ENCODE measurements at places on chromosomes 3 and 15. TPM values are rescaled to one million over a fixed set of nuclear protein-coding genes. Genes with fewer than 3 reads are reported as not detected.
A peak's percentile ranks its signal among the peaks of the same experiment; 100 is the strongest.

Gene DRD3
- total RNA-seq = not detected

Gene FAM227B
- total RNA-seq = 3.0 TPM

Gene VWA5B2
- not detected for total RNA-seq

Gene GHRL
- 0.56 TPM for total RNA-seq

Gene WNT5A
- total RNA-seq = not detected

Gene APPL1
- 38.5 TPM for total RNA-seq

Gene HES1
- total RNA-seq = 2.4 TPM

Gene GPR160
- 6.1 TPM for total RNA-seq

Gene DLEC1
- 1.4 TPM for total RNA-seq

Gene C15orf39
- 48.6 TPM for total RNA-seq

Gene GOLGA6D
- not detected for total RNA-seq

Gene C3orf20
- not detected for total RNA-seq

Gene HDDC3
- total RNA-seq = 26.2 TPM

Gene PTH1R
- total RNA-seq = not detected

Gene P2RY14
- 0.27 TPM for total RNA-seq

Gene GOLGA6L7
- not detected for total RNA-seq

Gene CLDN16
- not detected for total RNA-seq

- DNase-seq = peak; percentile 36
Observed at GRCh38 chr3:63934041-63934866, 22.1 kb upstream of the SCAANT1 start.

GRCh38 chr3:5270666-5271371 lies 83.3 kb downstream of the EDEM1 start:
- DNase-seq = no peak

GRCh38 chr3:188842639-188843038 lies 329.1 kb upstream of the TPRG1 start:
- DNase-seq = no peak

- DNase-seq = no peak
Observed at GRCh38 chr3:78353231-78353630, 1313.3 kb downstream of the ROBO2 start.

- no peak for DNase-seq
Observed at GRCh38 chr15:69489073-69489571, 36.5 kb downstream of the RPLP1 start.

- DNase-seq = peak; percentile 86
Observed at GRCh38 chr15:78034495-78035191, 42.9 kb downstream of the TBC1D2B start.

- DNase-seq = no peak
Observed at GRCh38 chr15:40512440-40512839, 41.7 kb downstream of the CHST14 start.

DNA sequence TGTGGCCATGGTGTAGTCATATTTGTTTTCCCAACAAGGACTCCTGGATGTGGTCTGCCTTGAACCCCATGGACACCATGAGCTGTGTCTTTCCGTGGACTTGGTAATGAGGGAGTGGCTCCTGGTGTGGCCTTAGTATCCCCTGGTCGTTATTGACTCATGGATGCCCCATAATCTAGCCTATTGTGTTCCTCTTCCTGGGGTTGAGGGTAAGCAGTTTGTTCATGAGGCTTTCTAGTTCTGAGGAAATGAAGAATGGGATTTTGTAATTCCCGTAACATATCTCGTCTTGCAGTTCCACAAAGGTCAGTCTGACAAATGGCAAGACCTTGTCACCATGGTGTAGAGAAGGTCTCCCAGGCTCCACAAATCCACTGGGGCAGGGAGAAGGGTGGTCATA lies 22.6 kb downstream of the RAB7A start:
- no peak for DNase-seq

- no peak for DNase-seq
Observed at GRCh38 chr15:50055332-50055731, 63.7 kb downstream of the ATP8B4 start.

DNA sequence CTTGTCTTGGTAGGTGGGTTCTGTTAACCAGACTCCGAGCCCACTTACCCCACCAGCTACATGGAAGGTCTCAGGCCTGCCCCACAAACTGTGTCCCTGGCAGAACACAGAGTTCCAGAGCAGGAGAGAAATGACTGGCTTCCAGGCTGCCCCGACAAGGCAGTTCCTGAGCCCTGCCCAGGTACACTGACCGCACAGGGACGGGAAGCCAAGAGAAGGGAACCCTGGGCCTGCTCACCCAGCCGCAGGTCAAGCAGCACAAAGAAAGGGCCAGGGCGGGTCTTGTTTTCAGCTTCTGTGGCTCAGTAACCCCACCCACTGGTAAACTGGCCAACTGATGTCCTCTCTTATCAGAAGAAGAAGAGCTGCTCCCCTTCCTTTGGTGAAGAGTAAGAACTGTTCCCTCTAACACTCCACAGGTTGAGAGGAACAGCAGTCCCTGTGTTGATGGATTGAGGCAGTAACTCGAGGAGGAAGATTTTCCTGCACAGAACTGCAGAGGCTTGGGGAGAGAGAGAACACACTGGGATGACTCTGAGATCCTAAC lies 68.4 kb downstream of the CRTC3 start:
- DNase-seq = no peak

DNA sequence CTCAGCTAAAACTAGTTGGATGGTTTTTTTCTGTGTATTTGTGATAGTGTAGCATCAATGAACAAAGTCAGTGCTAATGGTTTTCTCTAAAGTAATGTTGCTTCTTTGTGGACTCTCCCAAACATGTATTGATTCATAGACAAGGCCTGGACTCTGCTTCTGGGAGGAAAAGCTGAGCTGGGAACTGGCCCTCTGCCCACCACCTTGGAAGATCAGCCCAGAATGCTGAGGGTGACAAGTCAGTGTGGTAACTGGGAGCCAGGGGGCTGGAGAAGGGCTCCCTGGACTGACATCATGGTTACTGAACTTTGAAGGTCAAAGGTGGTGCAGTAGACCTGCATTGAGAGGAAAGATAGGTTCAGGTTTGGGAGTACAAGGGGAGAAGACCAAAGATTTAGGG lies 3.0 kb downstream of the ARHGAP31 start:
- DNase-seq = no peak

DNA sequence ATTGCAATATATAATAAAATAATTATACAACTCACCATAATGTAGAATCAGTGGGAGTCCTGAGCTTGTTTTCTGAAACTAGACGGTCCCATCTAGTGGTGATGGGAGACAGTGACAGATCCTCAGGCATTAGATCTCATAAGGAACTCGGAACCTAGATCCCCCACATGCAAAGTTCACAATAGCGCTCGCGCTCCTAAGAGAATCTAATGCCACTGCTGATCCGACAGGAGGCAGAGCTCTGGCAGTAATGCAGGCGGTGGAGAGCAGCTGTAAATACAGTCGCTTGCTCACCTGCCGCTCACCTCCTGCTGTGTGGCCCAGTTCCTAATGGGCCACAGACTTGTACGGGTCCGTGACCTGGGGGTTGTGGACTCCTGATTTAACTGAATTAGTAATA lies 87.8 kb downstream of the P3H2 start:
- no peak for DNase-seq

DNA sequence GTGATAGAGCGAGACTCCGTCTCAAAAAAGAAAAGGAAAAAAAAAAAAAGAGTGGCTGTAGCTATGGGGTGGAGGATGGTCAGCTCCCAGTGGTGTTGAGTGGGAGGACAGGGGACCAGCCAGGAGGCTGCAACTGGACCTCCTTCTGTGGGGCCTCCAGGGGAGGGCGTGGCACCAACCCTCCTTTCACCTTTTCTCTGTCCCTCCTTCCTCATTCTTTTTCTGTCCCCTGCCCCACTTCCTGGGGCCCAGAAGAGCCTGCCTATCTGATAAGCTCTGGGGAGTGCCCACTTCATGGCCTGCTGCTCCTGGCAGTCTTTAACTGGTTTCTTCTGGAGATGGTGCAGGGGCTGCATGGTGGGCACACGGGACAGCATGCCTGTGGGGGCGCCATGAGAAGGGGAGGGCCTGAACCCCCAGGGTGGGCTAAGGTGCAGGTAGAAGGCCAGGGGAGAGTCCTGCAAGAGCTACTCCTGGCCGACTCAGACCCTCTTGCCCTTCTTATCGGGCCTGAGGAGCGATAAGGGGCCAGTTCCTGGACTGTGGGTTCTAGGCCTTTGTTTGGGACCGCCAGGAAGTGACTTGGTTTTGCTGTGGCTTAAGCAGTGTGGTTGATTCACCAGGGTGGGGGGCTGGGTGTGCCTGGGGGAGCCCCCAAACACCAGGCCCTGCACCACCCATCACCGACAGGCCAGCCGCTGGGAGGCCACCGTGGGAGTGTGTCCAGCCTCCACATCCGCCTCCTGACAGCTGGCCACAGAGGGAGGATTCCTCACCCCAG lies 49.4 kb upstream of the FLNB start:
- DNase-seq = no peak

DNA sequence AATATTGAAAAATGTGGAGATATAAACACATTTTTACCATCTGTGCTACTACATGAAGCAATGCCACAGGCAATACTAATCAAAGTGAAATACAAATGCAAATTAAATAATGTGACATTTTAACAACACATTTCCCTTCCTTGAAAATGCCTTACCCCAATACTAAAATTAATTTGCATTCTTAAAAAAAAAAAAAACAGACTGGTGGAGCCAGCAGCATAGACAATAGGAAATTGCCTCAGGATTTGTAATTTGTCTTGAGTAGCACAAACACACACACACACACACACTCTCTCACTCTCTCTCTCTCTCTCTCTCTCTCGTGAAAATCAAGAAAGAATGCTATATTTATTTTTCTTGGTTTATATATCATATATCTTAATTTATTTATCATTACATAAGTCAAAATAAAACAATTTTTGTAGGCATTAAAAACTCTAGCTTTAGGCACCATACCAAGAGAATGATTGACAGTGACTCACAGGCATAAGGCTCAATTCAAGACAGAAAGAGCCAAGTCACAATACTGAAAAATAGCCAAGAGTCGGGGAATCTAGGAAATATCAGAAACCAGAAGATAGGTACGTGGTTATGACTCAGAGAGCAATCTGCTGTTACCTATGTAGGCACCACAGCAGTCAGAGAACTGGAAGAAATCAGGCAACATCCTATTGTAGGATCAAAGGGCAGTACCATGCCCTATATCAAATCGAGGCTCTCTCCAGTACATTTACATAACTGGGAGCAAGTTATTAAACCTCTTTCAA lies 23.0 kb downstream of the SUCNR1 start:
- no peak for DNase-seq

DNA sequence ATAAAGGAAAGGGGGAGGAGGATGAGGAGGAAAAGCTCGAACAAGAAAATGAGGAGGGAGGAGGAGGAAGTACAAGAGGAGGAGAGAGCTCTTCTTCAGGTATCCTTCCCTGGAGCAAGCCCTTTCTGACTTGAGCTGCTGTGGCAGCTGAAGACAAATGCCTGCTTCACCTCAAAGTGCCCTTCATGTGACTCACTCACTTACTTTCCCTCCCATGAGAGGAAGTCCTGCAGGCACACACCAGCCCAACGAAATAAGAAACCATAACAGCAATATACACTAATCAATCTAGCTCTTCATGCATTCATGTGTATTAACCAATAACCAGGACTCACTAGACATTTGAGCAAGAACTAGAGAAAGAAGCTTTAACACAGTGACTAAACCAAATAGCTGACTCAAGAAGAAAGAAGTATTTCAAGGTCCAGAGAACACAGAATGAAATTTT lies 251.9 kb downstream of the IGSF11 start:
- DNase-seq = no peak

DNA sequence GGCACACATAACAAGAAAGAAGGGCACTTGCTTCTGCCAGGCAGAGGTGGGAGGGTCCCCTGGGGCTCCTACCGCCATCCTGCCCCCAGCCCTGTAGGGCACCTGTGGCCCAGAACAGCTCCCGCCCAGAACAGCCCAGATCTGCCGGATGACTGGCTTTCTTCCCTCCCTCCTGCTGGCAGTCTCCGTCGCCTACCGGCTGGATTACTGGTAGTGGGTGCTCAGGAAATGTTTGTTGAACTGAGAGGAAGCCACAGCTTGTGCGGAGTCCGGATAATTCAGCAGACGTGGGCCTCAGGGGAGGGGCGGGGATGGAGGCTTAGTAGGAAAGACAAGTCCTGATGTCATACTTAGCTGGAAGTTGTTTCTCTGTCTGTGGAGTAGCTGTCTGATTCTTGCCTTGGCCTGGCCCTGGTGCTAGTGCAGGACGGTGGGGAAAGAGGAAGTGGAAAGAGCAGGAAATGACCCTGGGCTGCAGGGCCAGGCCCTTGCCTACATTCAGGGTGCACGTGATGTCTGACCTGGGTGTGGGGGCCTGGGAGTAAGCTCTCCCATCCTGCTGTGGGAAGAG lies 6.7 kb downstream of the CCDC9B start:
- peak; percentile 46 for DNase-seq

DNA sequence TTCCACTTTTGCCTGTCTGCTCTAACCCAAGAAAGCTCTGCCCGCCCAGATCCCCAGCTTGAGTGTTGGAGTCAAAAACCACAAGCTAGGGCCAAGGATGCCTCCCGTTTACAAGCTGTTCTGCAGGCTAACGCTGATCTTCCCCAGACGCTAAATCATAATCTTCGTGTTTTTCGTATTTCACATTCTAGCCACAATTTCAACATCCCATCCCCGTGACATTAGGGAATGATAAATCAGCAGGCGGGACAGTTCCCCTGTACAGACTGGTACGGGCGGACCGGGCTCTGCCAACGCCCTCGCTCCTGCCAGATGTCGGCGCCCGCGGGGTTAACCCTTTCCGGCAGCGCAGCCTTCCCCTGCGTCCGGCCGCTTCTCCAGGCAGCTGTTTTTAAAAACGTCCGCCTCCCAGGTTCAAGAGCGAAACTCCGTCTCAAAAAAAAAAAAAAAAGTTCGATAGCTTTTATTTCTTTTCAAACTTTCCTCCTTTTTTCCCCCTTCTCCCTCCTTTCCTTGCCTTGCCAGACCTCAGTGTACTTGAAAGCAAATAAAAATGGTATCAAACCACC lies 81.0 kb upstream of the BNC1 start:
- DNase-seq = peak; percentile 24
